ENCODE measurements at places on chromosomes 7 and 10. TPM values are rescaled to one million over a fixed set of nuclear protein-coding genes. Genes with fewer than 3 reads are reported as not detected.

PLAU gene
- total RNA-seq, result 5.3 TPM

CALD1 gene
- total RNA-seq, result 139 TPM

ARHGAP22 gene
- 12.0 TPM for total RNA-seq

- H3K4me1 ChIP-seq, result no peaks in the 10 kb centered on the region
- no peak within 1 kb of the TSS for H3K27ac ChIP-seq
- H3K4me3 ChIP-seq, result no peak within 1 kb of the TSS
- no peak for DNase-seq
- H3K27me3 ChIP-seq, result no peaks in the 10 kb centered on the region
Observed at GRCh38 chr7:116030651-116031276, at the start of gene TFEC. TSS of gene TFEC (minus strand) at chr7:116030763. CDS start at chr7:115984441, 46,322 bp downstream.

DNA sequence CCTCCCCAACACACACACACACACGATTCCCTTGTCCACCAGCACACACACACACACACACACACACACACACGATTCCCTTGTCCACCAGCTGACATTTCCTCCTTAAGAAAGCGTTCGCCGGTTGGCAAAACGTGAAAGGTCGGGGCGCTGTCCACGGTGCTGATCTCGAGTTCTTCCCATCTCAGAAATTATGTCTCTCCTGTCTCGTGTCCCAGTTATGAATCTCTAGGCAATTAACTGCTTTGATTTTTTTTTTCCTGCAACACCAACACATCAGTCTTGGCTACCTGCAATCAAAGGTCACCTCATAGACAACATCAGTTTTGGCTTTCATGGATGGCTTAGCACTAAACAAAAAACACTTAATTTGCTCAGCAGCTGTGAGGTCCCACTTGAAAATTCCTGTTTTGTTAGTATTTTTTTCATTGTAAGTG lies 1.9 kb downstream of the INA start:
- no peak for DNase-seq
- H3K27ac ChIP-seq, result no peak overlapping the region
- H3K36me3 ChIP-seq, result peaks cover under 1% of the 10 kb centered on the region
- H3K27me3 ChIP-seq, result peaks cover 23% of the 10 kb centered on the region

DNA sequence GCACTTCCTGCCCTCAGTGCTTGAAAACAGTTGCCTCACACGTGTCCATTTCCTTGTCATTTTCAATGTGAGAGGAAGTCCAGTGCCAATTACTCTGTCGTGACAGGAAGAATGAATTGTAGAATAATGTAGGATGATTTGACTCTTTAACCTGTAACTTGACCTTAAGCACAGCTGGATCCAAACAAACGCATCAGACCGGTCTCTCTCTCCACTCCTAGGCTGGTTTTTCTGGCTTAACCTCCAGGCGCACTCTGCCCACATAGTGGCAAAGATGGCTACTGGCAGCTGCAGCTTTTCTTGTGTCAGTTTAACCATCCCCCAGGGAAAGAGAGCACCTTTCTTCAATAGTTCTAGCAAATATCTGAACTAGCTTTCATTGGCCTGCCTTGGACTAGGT lies 29.4 kb upstream of the PNLIPRP3 start:
- no peaks in the 10 kb centered on the region for H3K4me1 ChIP-seq
- H3K27ac ChIP-seq, result no peak overlapping the region
- no peaks in the 10 kb centered on the region for H3K27me3 ChIP-seq
- DNase-seq, result no peak
- no peaks in the 10 kb centered on the region for H3K36me3 ChIP-seq

- no peaks in the 10 kb centered on the region for H3K36me3 ChIP-seq
- H3K4me3 ChIP-seq, result no peak overlapping the region
- H3K27me3 ChIP-seq, result no peaks in the 10 kb centered on the region
Observed at GRCh38 chr7:25192043-25192442, 36.2 kb downstream of the NPVF start.

MEIG1 gene
- not detected for total RNA-seq

DNA sequence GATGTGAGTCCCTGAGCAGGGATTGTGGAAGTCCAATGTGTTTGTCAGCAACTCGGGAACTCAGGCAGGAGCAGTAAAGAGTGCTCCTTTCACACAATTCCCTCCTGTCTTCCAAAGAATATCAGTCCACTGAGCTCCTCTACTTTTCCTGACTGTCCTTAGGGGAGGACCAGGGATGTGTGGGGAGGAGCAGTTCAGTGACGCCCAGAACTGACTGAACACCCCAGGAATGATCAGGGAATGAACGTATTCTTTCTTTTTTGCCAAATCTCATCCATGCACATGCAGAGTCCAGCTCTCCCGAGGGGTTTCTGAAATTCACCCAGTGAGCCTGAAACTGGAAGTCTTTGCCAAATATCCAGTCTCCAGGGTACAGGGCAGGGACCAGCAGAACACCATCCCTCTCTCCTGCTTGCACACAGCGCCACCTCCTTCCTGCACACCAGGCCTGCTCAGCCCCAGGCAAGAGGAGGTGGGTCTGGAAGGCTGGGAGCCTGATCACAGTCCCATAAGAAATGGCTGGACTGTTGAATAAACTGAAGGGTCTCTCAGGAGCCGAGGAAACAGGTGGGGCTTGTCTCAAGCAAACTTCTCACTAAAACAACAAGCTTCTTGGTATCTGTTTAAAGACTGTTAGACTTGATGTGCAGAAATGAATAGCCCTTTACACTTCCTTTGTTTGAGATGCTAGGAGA lies 294.7 kb downstream of the C7orf25 start:
- H3K27me3 ChIP-seq, result no peaks in the 10 kb centered on the region
- H3K4me1 ChIP-seq, result peaks cover 10% of the 10 kb centered on the region
- DNase-seq, result no peak
- H3K36me3 ChIP-seq, result no peaks in the 10 kb centered on the region
- H3K27ac ChIP-seq, result no peak overlapping the region
- H3K4me3 ChIP-seq, result no peak overlapping the region

RELN gene
- 131 TPM for total RNA-seq

DNA sequence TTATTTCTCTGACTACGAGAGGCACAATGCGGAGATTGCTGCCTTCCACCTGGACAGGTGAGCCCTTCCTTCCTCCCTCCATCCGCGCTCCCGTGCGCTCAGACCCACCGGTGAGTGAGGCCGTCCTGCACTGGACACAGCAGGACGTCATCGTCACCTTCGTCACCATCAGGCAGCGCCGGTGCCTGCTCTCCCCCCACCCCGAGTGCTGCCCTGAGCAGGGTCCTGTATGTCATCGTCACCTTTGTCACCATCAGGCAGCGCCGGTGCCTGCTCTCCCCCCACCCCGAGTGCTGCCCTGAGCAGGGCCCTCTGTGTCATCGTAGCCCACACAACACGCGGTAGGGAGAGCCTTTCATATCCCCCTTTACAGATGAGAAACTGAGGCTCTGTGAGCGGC lies 43.5 kb upstream of the FOXL3 start:
- no peak overlapping the region for H3K4me3 ChIP-seq
- DNase-seq, result no peak
- no peak overlapping the region for H3K27ac ChIP-seq

GIMAP8 gene
- total RNA-seq, result 4.7 TPM

- no peaks in the 10 kb centered on the region for H3K36me3 ChIP-seq
- DNase-seq, result no peak
- H3K27me3 ChIP-seq, result peaks cover 2% of the 10 kb centered on the region
- H3K27ac ChIP-seq, result no peak overlapping the region
Observed at GRCh38 chr10:104109908-104110662, 11.9 kb upstream of the SFR1 start.

DNA sequence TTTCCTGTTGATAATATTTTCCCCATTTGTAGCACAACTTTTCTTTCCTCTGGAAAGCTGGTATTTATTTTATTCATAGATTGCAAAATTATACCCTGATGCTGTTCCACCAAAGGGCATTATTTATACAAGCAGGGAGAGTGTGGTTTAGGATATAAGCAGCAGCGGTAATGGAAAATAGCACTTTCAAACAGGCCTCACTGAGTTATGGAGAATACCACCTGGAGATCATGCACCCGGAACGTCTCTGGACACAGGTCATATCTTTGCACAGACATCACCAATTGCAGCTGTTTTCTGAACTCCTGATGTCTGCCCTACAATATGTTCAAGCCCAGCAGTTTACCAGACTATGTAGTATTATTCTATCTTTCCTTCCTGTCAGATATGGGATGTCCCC lies 2.0 kb upstream of the CALD1 start:
- H3K27ac ChIP-seq, result peak overlapping the region; percentile 6
- peak; percentile 16 for DNase-seq
- no peaks in the 10 kb centered on the region for H3K36me3 ChIP-seq
- H3K4me3 ChIP-seq, result no peak overlapping the region
- H3K4me1 ChIP-seq, result peaks cover 4% of the 10 kb centered on the region

DNA sequence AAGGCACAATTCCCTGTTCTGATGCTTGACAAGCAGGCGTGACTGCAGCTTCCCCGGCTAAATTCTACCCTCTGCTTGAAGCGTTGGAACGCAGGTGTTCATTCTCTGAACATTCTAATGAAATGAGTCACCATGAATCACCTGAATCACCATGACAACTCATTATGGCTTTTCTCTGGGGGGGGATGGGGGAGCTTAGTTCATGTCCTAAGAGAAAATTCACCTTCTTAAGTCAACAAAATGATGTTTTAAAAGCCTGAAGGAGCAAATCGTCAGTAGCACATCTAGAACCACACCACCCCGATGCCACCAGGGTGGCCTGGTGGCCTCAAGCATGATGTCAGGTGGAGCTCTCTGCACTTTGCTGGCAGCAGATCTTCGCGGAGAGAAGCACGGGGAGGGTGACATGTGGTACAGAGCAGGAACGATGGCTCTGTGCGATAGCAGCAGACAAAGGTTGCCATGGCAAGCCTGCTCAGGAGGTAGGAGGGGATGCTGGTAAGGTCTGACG lies 33.7 kb downstream of the DDC start:
- no peaks in the 10 kb centered on the region for H3K36me3 ChIP-seq
- H3K27me3 ChIP-seq, result no peaks in the 10 kb centered on the region
- DNase-seq, result peak; percentile 10

- peaks cover 22% of the 10 kb centered on the region for H3K4me1 ChIP-seq
- no peak overlapping the region for H3K4me3 ChIP-seq
- H3K36me3 ChIP-seq, result no peaks in the 10 kb centered on the region
- DNase-seq, result peak; percentile 29
Observed at GRCh38 chr10:98361131-98362025, 53.6 kb downstream of the PYROXD2 start.

GPR85 gene
- total RNA-seq, result 46.8 TPM

MYOF gene
- total RNA-seq, result 25.5 TPM

DNA sequence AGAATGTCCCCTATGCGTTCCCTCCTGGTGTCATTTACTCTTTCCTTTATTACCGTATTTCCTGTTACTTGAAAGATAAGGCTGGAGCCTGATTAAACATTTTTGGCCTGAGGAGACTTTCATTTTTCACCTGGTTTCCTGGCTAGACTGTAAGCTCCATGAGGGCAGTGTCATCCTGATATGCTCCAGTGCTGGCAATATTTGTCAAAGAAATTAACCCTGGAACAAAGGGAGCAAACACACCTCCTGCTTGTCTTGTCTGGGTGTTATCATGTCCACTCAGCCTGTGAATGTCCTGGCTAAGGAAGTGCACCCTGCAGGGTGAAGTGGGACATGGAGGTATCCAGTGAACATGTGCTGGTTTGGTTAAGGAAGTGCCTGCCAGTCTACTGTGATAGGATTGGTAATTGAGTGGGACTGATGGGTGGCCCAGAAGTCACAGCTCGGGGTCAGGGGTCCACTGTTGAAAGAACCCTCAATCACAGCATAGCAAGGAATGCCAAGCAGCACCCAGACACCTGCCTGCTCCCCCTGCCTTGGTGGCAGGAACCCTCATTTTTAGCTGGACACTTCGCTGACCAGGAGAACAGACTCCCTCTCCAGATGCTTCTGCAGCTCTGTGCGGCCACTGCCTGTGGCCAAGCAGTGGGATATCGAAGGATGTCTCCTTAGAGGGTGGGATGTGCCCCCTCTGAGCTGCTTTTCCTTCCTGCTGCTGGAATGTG lies 20.9 kb upstream of the PPIA start:
- no peaks in the 10 kb centered on the region for H3K36me3 ChIP-seq
- DNase-seq, result no peak
- no peaks in the 10 kb centered on the region for H3K4me1 ChIP-seq
- H3K27ac ChIP-seq, result no peak overlapping the region

GRCh38 chr7:47154791-47155190 lies 427.1 kb downstream of the TNS3 start:
- no peaks in the 10 kb centered on the region for H3K36me3 ChIP-seq
- DNase-seq, result no peak
- no peaks in the 10 kb centered on the region for H3K27me3 ChIP-seq
- H3K4me1 ChIP-seq, result peaks cover 4% of the 10 kb centered on the region

DNA sequence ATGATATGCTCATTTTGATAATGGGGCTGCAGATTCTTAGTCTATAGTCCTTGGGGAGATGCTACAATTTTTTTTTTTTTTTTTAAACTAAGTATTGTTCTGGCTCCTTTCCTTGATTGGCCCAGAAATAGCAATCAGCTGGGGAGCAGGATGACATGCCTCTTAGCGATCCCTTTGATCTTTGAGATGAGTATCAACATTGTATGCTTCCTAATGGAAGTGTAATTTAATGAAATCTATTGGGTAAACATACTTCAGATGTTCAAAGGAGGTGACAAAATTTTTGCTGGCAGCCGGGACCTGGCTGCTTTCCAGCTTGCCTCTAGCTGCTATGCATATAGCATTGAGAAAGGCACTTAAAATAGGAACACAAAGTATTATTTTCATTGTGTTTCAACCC lies 43.5 kb downstream of the VTI1A start:
- H3K27me3 ChIP-seq, result no peaks in the 10 kb centered on the region
- H3K27ac ChIP-seq, result no peak overlapping the region
- H3K4me1 ChIP-seq, result no peaks in the 10 kb centered on the region

HOXA11 gene
- total RNA-seq, result not detected

NOLC1 gene
- total RNA-seq, result 36.1 TPM

- H3K27me3 ChIP-seq, result no peaks in the 10 kb centered on the region
- H3K4me3 ChIP-seq, result no peak overlapping the region
- no peaks in the 10 kb centered on the region for H3K36me3 ChIP-seq
- H3K4me1 ChIP-seq, result peaks cover 14% of the 10 kb centered on the region
Observed at GRCh38 chr10:99843310-99843709, 60.9 kb downstream of the ABCC2 start.

DNA sequence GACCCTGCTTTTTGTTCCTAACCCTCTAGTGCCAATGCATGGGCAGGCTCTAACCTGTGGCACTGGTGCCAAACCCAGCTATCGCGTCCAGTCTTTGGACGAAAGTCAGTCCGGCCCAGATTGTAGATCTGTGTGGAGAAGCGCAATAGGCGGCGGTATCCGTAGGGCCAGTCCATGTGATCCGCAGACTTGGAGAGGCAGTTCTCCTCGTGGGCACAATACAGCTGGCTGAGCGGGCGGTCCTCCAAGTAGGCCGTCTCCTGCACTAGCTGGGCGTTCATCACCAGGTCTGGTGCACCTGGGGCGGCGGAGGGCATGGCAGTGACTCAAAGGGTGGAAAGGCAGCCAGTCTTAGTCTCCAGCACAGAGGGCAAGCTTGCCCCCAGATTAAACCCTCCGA lies 14.5 kb downstream of the LOXL4 start:
- no peaks in the 10 kb centered on the region for H3K27me3 ChIP-seq
- H3K36me3 ChIP-seq, result peaks cover 19% of the 10 kb centered on the region
- H3K4me3 ChIP-seq, result no peak overlapping the region
- no peak for DNase-seq
- no peak overlapping the region for H3K27ac ChIP-seq

CYP2E1 gene
- 5.0 TPM for total RNA-seq

FRMD4A gene
- 87.2 TPM for total RNA-seq

RSPH10B2 gene
- 8.3 TPM for total RNA-seq

TLX1 gene
- not detected for total RNA-seq

HHEX gene
- total RNA-seq, result 6.8 TPM

Measured in spinal cord (tissue), 10 donors.